Stimulated activated CD4-positive, alpha-beta T cell treated with anti-CD3 and anti-CD28 coated beads, Interleukin-1b, Interleukin-23, amount 100 ng/mL, for 4 hours (primary cell): ENCODE measurements at places on chromosomes 5 and 9.

GRCh38 chr5:96463091-96463490 lies 30.0 kb upstream of the PCSK1 start:
- no peak for DNase-seq

GRCh38 chr9:2110036-2110435 lies 94.9 kb downstream of the SMARCA2 start:
- DNase-seq = no peak

- DNase-seq = no peak
These were observed 151.0 kb downstream of the ENTREP1 start for GRCh38 chr9:69476016-69476415.

- DNase-seq = no peak
These were observed 25.1 kb downstream of the ACSL6 start for GRCh38 chr5:131986161-131986912.

- no peak for DNase-seq
These were observed 982.5 kb downstream of the TLE4 start for GRCh38 chr9:80554301-80554700.

DNA sequence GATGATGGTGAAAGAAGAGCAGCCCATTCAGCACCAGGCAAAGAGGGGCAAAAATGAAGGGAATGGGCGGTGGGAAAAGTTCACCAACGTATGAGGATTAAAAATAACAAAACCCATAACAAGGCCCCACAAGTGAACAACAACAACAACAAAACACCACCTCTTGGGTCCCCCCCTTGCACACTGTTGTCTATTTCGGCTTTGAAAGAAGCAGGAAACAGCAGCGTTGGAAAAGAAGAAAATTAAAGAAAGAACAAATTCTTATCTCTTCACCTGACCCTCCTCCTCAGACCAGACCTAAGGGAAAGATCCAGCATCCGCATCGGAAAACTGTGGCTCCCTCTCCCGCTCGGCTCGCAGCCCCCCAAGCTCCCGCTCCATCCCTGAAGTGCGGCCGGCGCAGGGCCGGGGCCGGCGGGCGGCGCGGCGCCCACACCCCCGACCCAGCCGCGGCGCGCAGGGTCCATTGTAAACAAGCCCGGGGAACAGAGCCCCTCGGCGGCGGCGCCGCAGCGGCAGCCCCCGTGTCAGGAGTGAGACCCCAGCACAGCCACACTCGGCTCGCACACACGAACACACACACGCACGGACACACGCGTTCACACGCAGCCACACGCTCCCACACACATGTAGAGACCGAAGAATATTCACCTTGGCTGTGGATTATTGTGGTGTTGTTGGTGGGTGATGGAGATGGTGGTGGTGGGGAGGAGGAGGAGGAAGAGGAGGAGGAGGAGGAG lies 535 bp downstream of the RFX3 start:
- no peak for DNase-seq

- DNase-seq = no peak
These were observed 3.2 kb downstream of the WHRN start for GRCh38 chr9:114501796-114502682.

- DNase-seq = no peak
These were observed 313.5 kb downstream of the PRDM9 start for GRCh38 chr5:23820765-23821471.

DNA sequence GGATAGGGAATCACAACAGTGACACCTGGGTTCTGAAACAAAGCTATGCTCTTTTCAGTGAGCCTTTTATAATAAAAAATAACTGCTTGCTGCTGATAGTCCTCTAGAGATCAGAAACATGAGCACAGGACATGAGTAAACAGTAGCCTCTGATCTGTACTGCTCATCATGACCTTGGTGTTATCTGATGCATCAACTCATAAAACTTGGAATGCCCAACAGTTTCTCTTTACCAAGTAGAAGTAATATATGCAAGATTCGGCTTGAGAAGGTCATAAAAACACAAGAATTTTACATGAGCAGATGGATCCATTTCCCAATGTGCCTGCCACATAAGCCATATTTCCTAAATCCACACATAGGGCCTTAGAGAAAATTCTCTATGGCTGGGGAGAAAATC lies 318.3 kb upstream of the GRAMD2B start:
- no peak for DNase-seq

DNA sequence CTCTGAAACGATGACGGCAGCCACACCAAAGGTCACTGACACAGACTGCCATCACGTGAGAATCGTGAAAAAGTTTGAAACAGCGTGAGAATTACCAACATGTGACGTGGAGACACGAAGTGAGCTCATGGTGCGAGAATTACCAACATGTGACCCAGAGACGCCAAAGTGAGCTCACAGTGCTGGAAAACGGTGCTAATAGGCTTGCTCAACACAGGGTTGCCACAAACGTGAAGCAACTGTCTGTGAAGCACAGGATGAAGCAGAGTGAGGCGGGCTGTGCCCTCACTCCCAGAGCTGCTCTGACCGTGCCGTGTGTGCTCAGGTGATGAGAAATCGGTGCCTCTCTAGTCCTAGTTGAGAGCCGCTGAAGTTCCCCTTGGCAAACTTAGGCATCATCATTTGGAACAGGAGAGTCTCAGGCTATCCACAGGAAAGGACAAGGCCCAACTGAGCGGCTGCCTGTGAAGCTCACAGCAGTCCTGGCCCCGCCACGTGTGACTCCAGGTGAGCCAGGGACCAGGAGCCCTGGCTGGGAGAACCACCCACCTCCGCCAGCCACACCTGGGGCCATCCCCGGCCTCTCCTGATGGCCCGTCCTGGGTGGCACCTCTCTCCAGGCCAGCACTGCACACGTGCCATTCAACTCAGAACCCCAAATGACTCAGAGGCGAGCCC lies 29.8 kb upstream of the SLC6A3 start:
- DNase-seq = no peak

- no peak for DNase-seq
These were observed 404.9 kb downstream of the CDK5RAP2 start for GRCh38 chr9:120175031-120175430.

DNA sequence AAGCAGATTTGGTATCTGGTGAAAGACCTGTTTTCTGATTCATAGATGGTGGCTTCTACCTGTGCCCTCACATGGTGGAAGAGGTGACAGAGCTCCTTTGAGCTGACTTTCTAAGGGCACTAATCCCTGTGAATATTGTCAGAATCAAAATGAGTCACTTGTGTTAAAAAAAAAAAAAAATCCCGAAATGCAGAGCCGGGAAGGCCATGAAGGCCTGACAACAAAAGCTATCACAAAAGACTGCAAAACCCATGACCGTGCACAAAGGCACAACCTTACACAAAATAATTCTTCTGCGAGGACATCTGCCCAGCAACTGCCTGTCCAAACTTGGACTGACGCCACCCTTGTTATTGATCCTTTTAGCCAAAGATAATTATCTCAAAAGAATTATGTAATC lies 19.6 kb upstream of the UBTD2 start:
- DNase-seq = no peak

DNA sequence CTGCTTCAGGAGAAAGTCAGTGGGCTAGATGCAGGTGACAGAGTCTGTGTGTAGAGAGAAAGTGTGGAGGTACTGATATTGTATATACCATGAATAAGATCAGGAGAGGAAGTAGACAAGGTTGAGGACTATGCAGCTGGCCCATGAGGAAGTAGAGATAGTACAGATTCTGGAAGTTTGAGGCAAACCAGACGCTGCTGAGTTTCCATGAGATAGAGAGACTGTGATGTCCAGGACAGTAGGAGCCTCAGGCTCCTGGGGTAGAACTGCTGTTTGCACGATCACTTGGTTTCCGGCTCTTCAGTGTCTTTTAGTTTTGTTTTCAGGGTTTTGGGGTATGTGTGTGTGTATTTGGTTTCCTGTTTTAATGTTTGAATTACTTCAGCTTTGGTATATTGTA lies 13.6 kb downstream of the OTULINL start:
- no peak for DNase-seq

DNA sequence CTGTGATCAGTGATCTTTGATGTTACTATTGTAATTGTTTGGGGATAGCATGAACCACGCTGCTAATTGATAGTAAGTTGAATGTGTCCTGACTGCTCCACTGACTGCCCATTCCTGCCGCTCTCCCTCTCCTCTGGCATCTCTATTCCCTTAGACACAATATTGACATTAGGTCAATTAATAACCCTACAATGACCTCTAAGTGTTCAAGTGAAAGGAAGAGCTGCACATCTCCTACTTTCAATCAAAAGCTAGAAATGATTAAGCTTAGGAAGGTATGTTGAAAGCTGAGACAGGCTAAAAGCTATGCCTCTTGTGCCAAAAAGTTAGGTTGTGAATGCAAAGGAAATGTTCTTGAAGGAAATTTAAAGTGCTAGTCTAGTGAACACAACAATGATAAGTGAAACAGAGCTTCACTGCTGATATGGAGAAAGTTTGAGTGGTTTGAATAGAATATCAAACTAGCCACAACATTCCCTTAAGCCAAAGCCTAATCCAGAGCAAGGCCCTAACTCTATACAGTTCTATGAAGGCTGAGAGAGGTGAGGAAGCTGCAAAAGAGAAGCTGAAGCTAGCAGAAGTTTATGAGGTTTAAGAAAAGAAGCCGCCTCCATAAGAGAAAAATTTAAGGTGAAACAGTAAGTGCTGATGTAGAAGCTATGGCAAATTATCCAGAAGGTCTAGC lies 12.9 kb downstream of the CLINT1 start:
- DNase-seq = no peak

DNA sequence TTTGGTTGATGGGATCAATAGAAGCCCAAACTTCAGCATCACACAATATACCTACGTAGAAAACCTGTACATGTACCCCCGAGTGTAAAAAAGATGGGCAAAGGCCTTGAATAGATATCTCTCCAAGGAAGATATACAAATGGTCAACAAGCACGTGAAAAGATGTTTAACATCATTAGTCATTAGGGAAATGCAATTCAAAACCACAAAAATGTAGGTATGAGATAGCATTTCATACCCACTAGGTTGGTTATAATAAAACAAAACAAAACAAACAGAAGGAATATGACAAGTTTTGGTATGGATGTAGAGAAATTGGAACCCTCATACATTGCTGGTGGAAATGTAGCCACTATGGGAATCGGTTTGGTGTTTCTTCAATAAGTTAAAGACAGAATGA lies 33.1 kb upstream of the PPARGC1B start:
- no peak for DNase-seq
